ENCODE measurements at places on chromosomes 16 and 17.

DNA sequence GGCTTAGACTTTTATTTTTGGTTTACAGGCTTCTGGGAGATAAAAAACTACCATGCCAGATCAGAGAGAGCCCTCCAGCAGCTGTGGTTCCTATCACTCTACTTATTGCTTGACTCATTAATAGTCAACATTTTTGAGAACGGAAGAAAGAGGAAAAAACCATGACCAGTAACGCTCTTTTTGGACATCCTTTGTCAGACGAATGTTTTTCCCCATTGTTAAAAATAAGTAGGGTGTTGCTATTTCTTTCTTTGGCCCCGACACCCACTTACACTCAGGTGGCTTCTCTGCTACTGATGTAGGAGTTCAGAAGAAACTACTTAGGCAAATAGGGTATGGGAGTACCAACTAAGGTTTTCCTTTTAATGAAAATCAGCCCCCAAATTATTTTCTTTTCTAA, 27.5 kb downstream of the TVP23A start:
- no peak for DNase-seq

DNA sequence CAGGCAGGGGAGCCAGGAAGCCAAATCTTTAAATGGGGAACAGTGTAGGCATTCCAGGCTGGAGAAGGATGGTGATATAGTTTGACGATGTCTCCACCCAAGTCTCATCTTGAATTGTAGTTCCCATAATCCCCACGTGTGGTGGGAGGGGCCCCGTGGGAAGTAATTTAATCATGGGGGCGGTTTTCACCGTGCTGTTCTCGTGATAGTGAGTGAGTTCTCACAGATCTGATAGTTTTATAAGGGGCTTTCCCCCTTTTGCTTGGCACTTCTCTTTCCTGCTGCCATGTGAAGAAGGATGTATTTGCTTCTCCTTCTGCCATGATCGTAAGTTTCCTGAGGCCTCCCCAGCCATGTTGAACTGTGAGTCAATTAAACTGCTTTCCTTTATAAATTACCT, 28.8 kb downstream of the GINS3 start:
- DNase-seq = peak; percentile 52

GRCh38 chr17:70060415-70060814, 14.6 kb upstream of the KCNJ16 start:
- no peak for DNase-seq

DNA sequence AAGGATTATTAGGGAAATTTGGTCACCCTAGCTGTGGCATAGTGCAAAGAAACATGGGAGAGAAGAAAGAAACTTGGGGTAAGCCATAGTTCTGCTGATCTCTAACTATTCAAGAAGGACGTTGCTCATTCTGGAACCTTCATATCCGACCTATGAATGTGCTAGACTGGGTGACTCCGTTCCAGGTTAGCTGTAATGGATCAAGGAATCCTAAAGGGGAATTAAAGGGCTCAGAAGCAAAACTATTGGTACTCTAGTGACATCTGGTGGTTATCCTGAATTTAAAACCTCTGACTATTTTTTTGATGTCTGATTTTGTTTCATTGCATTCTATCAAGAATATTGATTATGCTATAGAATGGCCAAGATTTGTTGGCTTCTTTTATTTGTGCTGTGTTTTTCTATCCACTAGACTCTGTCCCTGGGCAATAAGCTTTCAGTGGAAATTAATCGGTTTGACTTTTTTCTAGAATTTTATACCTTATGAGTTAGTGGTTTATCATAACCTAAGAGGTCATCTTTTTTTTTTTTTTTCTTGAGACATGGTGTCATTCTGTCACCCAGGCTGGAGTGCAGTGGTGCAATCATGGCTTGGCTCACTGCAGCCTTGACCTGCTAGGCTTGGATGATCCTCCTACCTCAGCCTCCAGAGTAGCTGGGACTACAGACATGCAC, 19.5 kb downstream of the PCTP start:
- DNase-seq = peak; percentile 51

- peak; percentile 78 for DNase-seq
Measured at GRCh38 chr17:74296548-74296936, 22.5 kb downstream of the DNAI2 start.

DNA sequence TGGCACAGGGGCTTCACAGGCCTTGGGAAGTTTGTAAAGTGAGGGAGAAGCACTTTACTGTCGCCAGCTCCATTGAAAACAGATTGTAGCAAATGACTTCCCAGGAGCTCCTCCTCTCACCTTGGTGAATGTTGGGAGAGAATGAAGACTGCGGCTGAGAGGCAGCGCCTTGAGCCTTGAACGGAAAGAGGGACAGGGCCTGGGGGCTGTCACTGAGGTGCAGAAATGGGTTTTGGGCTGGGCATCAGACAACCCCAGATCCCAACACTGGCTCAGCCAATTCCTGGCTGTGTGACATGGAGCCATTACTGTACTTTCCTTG, 603 bp upstream of the MRTFB start:
- DNase-seq = no peak

- peak; percentile 18 for DNase-seq
Measured at GRCh38 chr17:9959377-9959981, 54.4 kb upstream of the RCVRN start.

DNA sequence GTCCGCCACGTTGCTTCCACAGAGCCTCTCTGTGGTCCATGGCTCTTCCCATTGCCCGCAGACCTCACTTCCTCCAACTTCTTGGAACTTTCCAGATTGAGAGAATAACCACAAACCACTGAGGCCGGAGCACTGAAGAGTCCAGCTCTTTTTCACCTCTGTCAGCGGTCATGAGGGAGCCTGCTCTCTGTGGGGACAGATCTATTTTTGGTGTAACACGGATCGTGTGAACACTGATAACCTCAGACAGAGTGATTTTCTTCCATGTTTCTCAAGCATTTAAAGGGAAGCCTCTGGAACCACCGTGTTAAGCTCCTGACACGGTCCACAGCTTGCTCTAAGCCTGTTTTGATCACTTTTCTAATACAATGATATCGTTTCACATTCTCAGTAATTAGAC, 49.7 kb downstream of the NTN1 start:
- no peak for DNase-seq

DNA sequence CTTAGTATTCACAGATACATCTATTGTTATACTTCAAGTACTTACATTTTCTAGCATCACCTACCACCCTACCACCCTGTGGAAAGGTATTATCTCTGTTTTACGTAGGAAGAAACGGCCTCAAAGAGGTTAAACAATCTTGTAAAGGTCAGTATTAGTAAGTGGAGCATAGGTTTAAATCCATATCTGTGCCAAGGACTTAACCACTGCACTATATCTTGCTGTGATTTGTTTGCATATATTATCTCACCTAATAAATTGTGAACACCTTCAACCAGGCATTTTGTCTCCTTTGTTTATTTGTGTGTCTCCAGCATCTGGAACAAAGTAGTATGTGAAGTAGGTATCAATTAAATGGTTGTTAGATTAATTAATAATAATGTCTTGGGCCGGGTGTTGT, 27.3 kb downstream of the IGF2BP1 start:
- DNase-seq = no peak

GRCh38 chr17:8693328-8693727, 51.3 kb downstream of the CCDC42 start:
- no peak for DNase-seq

DNA sequence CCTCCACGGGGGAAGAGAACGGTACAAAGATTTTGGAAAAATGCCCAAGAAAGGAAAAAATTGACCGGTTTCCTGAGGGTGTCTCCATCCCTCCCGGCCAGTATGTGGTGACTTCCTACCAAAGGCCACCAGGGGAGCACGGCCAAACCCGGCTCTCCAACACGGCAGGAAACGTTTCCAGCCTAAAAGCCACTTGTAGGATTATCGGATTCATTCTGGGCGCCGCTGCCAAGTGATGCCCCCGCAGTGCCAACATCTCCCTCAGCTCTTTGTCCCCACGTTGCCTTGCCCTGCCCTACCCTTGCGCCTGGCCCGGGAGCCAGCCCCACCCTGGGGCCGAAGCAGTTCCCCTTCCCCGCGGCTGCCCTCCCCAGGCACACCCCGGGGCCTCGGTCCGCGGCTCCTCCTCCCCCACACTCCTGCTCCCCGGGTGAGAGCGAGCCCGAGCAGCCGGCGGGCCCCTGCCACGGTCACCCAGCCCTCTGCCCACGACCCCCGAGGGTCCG, 688 bp downstream of the CRK start:
- DNase-seq = peak; percentile 72

DNA sequence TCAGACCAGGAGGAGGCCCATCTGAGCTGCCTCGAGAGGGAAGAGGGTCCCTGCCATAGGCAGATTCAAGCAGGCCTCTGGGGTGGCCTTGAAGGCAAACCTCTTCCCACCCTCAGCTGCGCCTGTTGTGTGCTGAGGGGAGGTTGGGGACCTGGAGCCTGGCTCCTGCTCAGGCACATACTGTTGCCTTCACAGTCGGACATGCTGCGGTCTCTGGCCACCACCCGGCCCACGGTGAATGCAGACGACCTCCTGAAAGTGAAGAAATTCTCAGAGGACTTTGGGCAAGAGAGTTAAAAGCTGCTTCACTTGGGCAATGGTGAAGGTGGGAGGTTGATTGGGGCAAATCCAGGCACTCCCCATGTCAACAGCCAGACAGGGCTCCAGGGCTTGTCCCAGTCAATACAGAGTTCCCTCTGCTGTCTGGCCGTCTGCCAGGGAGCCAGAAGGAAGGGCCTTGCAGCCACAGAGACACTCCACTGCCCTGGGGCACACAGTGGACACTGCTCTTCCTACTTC, 6.3 kb downstream of the PDF start:
- peak; percentile 30 for DNase-seq

GRCh38 chr17:40101367-40102210, 1.2 kb upstream of the NR1D1 start:
- no peak for DNase-seq

- DNase-seq = peak; percentile 35
Measured at GRCh38 chr17:60652454-60653247, 25.0 kb upstream of the BCAS3 start.

DNA sequence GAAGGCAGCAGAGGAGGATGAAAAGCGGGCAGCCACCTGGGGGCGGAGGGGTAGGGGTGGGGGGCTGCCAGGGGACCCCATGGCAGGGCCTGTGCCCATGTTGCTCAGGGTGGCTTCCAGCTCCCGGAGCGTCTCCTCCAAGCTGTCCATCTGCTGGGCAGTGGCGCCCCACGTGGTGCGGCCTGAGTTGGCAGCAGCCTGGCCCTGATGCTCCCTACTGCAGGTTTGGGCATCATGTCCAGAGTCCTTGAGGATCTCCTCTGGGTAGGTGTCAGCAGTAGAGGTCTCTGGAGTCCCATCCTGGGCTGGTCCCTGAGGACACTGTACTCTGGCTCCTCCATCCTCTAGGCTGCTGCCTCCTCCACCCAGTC, 60.9 kb downstream of the SRCIN1 start:
- DNase-seq = no peak

- DNase-seq = no peak
Measured at GRCh38 chr16:31502981-31503380, 5.2 kb downstream of the RUSF1 start.

- peak; percentile 74 for DNase-seq
Measured at GRCh38 chr16:84774810-84775209, 45.0 kb upstream of the CRISPLD2 start.

- no peak for DNase-seq
Measured at GRCh38 chr17:67503184-67503583, 126.1 kb downstream of the PITPNC1 start.

GRCh38 chr16:21302898-21303528, 24.9 kb upstream of the CRYM start:
- DNase-seq = peak; percentile 86

DNA sequence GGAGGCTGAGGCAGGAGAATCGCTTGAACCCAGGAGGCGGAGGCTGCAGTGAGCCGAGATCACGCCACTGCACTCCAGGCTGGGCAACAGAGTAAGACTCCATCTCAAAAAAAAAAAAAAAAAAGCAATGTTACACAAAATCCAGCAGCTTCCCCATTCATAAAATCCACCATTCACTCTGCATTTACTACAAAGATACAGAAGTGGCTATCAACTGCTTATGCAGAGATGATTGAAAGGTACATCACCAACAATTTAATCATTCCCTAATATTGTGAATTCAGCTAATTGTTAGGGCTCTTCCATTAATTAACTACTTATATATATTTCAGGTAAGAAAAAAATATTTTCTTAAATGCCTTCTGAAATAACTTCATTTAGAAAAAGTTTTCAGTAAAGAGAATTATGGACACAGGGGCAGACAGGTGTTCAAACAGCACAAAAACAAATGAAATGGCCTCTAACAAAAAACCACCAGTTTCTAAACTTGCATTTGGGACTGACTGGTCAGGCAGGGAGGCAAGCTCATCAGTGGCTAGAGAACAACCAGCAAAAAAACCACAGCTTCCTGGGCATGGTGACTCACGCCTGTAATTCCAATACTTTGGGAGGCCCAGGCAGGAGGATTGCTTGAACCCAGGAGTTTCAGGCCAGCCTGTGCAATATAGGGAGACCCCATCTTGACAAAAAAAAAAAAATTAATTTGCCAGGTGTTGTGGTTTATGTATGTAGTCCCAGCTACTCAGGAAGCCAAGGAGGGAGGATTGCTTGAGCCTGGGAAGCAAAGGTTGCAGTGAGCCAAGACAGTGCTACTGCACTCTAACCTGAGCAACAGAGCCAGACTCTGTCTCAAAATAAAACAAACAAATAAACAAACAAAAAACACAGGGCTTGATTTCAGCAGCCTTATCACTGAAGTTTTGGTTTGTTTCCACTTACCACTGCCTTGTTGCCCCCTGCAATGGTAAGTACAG, 26.3 kb downstream of the ERN1 start:
- peak; percentile 63 for DNase-seq

- no peak for DNase-seq
Measured at GRCh38 chr16:85401917-85402766, 211.0 kb upstream of the GSE1 start.

DNA sequence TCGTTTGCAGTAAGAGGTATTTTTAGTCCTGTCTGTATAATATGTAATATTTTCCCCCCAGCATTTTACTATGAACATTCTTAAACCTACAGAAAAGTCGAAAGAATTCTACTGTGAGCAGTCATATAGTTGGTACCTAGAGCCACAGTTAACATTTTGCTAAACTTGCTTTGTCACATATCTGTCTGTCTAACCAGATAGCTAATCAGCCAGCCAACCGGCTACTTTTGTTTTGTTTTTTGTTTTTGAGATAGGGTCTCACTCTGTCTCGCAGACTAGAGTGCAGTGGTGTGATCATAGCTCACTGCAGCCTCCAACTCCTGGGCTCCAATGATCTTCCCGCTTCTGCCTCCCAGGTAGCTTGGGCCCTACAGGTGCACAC, 73.3 kb downstream of the ABCC1 start:
- no peak for DNase-seq

- no peak for DNase-seq
Measured at GRCh38 chr16:82963653-82964052, 336.9 kb downstream of the CDH13 start.

GRCh38 chr17:57369509-57369945, 113.2 kb downstream of the MSI2 start:
- DNase-seq = no peak

- peak; percentile 77 for DNase-seq
Measured at GRCh38 chr17:45221081-45222013, at the start of gene FMNL1. FMNL1 (plus strand) TSS chr17:45221885; CDS start chr17:45222125, 240 bp downstream.

- no peak for DNase-seq
Measured at GRCh38 chr17:30520882-30521281, 43.7 kb downstream of the GOSR1 start.
